ENCODE measurements at places on chromosomes 1 and 21.

- peak; percentile 13 for DNase-seq
These were observed 261.9 kb downstream of the HHIPL2 start for GRCh38 chr1:222286011-222286410.

DNA sequence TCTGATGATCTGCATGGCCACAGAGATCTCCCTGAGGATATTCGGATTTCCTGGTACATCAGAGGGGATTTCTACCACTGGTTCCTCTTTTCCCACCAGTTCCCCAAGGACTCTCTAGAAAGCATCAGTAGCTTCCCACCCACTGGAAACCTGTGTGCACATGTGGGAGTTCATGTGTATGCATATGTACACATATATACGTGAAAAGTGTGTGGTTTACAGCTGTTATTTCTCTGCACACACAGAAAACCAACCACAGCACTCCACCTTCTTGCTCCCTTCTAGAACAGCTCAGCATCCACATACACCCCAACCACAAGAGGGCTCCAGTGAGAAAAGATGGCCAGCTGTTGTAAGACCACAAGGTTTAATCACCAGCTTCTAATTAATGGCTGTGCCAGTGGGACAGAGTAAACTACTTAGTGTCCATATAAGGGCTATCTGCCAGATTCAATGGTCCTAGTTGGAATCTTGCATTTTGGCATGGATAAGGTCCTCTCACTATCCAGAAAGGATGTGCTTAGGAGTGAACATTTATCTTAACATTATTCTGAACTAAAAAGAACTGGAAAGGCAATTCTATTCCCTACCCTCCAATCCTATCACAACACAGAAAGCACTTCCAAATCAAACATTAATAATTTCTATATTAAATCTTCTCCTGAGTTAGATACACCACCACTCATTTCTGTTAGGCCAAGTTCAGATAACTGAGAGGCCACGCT lies 24.1 kb downstream of the GPR3 start:
- peak; percentile 32 for DNase-seq

- peak; percentile 94 for DNase-seq
These were observed 11.7 kb upstream of the S100A11 start for GRCh38 chr1:152048416-152049009.

DNA sequence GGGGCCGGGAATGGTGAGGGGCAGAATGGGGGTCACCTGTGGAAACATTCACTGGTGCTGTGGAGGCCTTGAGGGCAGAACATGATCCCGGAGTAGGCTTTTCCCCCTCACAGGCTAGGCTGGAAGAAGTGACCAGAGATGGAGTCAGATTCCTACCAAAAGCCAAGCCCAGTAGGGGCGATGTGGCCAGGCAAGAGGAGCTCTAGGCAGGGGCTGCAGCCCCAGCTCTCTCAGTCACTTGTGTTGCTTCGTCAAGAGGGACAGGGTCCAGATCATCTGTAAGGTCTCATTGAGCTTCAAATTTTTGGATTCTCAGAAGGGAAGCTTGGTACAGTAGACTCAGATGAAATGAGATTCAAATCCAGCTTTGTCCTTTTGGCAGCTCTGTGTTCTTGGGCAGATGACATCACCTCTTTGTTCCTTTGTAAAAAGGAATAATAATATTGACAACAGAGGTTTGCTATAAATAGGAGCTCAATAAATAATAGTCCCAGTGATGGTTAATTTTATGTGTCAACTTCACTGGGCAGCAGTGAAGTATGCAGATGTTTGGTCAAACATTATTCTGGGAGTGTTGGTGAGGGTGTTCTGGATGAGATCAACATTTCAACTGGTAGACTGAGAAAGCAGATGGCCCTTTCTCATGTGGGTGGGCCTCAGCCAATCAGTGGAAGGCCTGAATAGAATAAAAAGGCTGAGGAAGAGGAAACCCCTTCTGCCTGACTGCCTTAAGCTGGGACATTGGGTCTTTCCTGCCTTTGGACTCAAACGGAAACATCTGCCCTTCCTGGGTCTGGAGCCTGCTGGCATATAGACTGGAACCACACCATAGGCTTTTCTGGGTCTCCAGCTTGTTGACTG lies 324.7 kb upstream of the USP24 start:
- no peak for DNase-seq

GRCh38 chr1:207009182-207009850 lies 23.2 kb downstream of the C1orf116 start:
- no peak for DNase-seq

DNA sequence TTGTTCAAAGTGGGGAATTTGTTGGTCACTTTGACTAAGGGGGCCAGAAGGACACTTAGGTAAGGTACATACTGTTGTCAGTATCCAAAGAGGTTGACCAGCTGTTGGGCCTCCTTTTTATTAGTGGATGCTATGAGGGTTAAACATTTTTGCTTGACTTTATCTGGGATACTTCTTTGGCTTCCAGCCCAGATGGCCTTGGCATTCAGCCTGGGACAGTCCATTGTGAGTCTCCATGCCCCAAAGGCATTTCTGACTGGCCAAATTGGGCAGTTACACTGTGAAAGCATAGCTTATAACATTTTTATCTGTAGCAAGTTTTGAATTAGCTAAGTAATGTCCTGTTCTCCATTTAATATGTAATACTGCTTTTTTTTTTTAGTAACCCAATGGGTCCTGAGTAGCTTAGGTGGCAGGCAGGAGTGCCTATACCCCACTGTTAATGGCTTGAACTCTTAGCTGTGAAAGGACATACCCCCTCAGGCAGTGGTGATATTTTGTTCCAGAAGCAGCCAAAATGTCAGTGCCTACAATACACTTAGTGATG lies 35.4 kb upstream of the CD1D start:
- no peak for DNase-seq

DNA sequence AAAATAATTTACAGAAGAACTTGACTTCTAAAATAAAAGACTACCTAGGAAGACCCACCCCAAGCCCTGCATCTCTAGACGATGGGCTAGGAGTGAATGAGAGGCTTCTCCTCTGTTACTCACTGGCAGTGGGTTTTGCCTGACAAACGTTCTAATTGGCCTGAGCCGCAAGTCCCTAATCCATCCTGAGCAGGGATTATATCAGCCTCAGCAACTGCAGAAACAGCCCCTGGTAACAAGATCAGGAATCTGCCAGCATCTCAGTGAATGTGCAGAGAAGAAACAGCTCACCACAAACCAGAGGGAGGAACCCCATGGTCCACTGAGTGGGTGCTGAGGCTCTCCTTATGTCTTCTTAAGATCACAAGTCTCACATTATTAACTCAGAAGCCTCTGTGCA lies 240.6 kb downstream of the BRINP2 start:
- DNase-seq = no peak

DNA sequence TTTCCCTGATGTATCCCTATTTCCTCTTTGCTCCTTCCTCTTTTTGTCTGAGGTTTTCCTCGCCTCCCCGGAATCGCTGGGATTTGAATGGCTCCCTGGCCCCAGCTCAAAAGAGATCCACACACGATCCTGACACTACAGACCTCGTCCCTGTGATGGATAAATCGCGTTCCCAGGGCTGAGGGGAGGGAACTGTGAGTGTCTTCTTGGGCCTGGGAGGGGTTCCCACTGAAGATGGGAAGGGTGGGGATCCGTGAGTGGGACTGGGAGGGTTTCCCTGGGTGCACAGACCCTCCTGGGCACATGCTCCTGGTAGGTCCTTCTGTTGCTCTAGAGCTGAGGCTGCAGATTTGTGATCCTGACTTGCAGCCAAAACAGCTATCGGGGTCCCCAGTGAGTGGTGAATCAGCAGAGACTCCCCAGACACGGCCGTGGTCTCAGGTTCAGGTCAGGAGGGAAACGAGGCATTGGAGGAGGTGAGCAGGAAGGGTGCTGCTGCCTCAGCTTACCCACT lies 591.0 kb downstream of the PTPRU start:
- DNase-seq = no peak

GRCh38 chr1:165637427-165637826 lies 6.4 kb downstream of the MGST3 start:
- no peak for DNase-seq

- DNase-seq = no peak
These were observed 9.7 kb downstream of the ATP2B4 start for GRCh38 chr1:203636291-203636690.

GRCh38 chr1:245686446-245687030 lies 531.8 kb downstream of the KIF26B start:
- no peak for DNase-seq

DNA sequence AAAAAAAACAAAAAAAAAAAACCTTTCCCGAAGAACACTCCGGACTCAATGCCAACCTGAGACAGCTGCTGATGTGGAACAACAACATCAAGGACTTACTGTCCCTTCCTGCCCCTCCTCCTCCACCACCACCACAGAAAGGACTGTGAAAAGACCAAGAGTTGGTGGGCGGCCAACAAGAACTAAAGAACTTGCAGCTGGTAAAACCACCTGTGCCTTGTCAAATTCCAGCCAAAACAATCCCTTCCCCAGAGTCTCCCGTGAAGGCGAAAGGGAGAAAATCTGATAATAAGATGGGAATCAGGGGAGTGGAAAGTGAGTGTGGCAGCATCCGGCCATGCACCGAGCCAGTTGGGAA lies 88.9 kb downstream of the PROX1 start:
- no peak for DNase-seq

- DNase-seq = no peak
These were observed 91.9 kb downstream of the TSEN15 start for GRCh38 chr1:184143449-184143848.
